KG1 (cell line): ENCODE measurements at places on chromosomes 2 and 18.

GRCh38 chr18:955384-956066 is 50.9 kb downstream of the ADCYAP1 start:
- DNase-seq: no peak

GRCh38 chr2:154591294-154591820 is 107.1 kb upstream of the KCNJ3 start:
- no peak for DNase-seq

- DNase-seq: no peak
These were observed 14.6 kb upstream of the CHN1 start for GRCh38 chr2:175019566-175020327.

- no peak for DNase-seq
These were observed 55.2 kb downstream of the METTL4 start for GRCh38 chr18:2515908-2516625.

DNA sequence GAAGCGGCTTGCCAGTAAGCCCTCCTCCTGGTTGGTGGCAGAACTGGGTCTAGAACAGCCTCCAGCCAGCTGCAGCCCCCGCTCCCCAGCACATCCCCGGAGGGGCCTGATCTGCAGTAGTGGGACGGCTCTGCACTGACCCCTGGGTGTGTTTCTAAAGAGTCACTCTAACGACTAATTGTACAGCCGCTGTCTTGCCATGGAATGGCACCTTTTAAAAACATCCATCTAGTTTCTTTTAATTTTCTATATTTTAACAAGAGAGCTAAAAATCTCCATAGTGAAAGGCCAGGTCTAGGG is 82.0 kb downstream of the MTCL1 start:
- no peak for DNase-seq

DNA sequence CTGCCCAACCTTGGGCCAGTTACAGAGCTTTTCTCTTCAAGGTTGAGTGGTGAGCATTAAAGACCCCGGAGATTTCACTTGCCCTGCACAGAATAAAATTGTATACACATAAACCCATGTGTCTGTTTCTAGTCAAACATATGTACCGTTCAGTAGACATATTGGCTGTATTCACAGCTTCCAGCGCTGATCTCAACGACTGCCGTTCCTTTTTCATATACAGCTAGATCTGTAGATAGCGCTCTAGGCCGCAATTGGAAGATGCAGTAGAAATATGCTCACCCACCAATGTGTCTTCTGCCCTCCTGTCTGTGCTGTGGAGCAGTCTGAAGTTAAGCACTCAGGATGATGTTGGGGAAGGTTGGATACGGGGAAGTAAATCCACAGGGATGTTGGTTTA is 317.7 kb downstream of the SETBP1 start:
- DNase-seq: no peak

DNA sequence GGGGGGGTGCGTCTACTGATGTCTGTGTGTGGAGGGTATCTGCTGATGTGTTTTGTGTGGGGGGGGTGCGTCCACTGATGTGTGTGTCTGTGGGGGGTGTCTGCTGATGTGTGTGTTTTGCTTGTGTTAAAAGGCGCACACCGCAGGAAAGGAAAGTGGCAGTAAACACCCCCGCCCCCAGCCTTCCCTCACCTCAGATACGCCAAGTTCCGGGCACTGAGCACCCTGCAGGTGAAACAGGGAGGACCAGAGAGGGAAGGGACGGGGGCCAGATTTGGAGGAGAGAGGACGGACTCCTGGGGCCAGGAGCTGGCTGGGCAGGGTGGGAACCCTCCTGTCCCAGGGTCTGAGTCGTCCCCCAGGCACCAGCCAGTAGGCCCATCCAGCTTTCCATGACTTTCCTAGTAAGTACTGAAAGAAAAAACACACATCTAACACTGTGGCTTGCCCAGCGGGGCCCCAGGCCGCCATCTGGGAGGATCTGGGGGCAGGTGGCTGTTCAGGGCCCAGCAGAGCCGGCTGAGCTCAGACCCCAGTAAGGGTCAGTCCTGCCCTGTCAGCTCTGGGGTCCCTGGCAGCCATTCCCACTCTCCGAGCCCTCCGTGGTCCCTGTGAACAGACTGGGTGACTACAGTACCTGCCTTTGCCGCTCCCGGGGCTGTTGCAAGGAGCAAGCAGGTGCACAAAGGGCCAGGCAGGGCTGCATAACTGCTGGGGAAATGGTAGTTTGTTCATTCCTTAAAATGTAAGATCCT is 126.9 kb downstream of the NFATC1 start:
- no peak for DNase-seq

- no peak for DNase-seq
These were observed 6.0 kb downstream of the SPEG start for GRCh38 chr2:219440388-219441256.

DNA sequence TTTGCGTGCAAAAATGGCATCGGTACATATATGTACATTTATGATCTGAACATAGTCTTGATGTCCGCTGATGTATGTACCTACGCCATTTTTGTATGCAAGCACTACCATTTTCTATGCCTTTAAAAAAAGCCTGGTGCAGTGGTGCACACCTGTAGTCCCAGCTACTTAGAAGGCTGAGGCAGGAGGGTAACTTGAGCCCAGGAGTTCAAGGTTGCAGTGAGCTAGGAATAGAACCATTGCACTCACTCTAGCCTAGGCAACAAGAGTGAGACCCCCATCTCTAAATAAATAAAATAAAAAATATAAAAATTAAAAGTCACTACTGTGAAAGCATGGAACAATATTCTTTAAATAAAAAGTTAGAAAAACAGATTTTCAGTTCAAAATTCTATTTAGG is 16.7 kb downstream of the RAB1A start:
- DNase-seq: no peak

GRCh38 chr18:78010363-78010762 is 760.7 kb downstream of the GALR1 start:
- DNase-seq: no peak

GRCh38 chr2:12169721-12170120 is 423.3 kb downstream of the LPIN1 start:
- DNase-seq: no peak
